Activated CD8-positive, alpha-beta T cell treated with anti-CD3 and anti-CD28 coated beads, Interleukin-2, amount 10 ng/mL, durations not matched to agents 7 days and 5 days (primary cell): ENCODE measurements at places on chromosomes 12 and 14. TPM values are rescaled to one million over a fixed set of nuclear protein-coding genes. Genes with fewer than 3 reads are reported as not detected.

- no peak for DNase-seq
Measured at GRCh38 chr12:106311139-106311538, 8.6 kb downstream of the TCP11L2 start.

- no peak for DNase-seq
Measured at GRCh38 chr14:34741840-34742239, 27.4 kb upstream of the CFL2 start.

GPR162 gene
- 0.13 TPM for total RNA-seq

- no peak for DNase-seq
Measured at GRCh38 chr12:108349278-108349688, 10.2 kb upstream of the CMKLR1 start.

DNA sequence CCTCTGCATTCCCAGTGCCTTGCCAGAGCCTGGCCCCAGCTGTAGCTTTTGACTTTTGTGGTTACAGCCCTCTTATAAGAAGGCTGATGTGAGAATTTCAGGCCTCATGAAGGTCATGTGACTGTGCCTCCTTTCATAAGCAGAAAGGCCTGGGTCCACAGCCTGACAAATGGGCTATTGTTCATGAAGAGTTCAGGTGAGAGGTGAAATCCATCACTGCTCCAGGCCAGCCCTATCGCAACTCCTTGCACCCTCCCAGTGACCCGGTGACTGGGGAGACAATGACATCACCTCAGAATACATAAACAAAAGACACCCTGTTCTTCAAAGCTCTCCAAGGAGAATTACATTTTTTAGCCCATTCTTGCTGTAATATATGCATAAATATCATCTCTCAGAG is 321.5 kb downstream of the PCNX1 start:
- DNase-seq: no peak

DNA sequence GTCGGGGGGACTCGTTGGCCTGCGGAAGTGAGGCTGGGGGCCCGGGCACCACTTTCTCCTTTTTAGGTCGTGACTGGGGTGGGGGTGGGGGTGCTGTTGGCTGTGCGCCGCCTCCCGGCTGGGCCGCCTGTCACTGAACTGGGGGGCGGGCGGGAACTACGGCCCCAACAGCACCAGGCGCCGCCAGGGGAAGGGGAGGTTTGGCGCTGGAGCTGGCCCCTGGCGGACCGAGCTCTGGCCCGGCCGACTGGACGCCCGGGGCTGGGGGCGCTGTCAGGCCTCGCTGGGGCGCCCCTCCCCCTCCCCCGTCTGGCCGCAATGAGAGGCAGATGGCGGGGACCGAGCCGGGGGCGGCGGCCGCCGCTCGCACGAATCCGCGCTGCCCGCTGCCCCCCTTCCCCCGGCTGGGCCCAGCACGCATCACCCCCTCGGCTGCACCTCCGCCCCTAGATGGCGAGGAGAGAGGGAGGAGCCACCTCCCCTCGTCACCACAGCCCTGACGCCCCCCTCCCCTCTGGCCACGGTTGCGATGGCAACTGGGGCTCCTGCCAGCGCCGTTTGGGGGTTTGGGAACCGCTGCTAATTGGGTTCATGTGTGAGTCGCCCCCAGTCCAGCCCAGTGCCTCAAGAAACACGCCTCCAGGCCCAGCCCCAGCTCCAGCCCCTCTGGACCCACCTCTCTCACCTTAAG is 723 bp downstream of the NFATC4 start:
- no peak for DNase-seq

GRCh38 chr14:34539407-34540180 is at the start of gene EAPP:
Gene EAPP (minus strand): TSS chr14:34539701. CDS start chr14:34539628, 73 bp downstream.
- peak; percentile 97 for DNase-seq

DNA sequence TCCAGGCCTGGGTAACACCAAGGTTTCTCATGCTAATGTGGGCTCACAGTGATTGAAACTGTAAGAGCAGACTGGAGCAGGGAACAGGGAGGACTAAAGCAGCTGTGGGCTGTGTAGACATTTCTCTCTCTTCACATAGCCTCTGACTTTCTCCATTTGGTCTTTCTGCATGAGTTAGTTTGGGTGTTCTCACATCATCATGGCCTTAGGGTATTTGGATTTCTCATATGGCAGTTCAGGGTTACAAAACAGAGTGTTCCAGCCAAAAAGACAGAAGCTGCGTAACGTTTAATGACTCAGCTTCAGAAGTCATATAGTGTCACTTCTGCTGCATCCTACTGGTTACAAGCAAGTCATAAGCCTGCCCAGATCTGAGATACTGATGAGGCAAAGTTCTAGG is 52.0 kb upstream of the OSBPL8 start:
- no peak for DNase-seq

PTPRB gene
- not detected for total RNA-seq

GRCh38 chr12:77924703-77925102 is 94.0 kb downstream of the NAV3 start:
- no peak for DNase-seq

SLC8B1 gene
- 24.7 TPM for total RNA-seq
